ENCODE measurements at places on chromosomes 6 and 20.

GRCh38 chr6:170248111-170248805 lies 42.6 kb downstream of the DLL1 start:
- DNase-seq: no peak

DNA sequence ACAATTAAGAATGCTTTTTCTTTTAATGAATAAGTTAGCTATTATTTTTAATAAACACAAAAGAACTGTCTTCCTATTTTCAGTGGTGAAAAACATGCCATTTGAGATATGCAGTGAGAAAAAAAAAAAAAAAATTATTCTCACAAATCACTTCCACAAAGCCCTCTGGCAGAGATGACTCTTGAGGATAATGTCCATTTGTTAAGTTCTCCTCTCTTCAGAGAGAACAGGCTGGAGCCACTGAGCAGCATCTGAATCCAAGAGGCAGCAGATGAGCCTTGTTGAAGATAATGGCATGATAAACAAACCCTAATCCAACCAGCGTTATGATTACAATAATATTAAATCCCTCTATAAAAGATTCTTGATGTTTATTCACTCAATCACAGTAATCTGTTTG lies 105.0 kb downstream of the PTPRK start:
- DNase-seq: no peak

GRCh38 chr20:14853079-14853478 lies 515.7 kb upstream of the FLRT3 start:
- DNase-seq: no peak

GRCh38 chr20:31835977-31836852 lies 9.2 kb downstream of the FOXS1 start:
- no peak for DNase-seq

DNA sequence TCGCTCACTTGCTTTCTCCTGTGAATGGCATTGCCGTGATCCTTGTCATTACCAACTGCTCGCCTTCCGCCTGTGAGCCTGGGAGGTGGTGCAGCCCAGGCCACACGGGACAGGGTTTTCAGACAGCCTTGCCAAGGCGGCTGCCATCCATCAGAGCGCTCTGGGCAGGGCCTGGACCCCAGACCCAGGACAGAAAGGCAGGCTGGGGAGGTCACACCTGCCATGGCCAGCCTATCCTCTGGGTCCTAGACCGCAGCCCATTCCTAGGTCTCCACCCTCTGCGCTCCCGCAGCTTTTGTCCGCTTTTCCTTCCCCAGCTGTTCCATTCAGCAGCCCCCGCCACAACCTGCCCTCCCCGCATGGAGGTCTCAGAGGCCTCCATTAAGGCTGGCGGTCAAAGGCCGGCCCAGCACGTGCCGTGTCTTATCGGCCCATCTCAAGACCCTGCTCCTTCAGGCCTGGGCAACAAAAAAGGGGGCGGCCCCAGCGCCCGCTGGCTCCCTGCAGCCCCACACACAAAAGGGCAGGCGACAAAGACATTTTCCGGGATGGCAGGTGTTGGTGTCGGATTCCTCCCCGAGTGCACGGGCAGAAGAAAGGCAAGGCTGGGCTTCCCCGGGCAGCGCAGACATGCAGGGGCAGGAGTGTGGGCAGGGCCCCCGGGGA lies 28.1 kb downstream of the INSM1 start:
- DNase-seq: no peak

GRCh38 chr20:64044484-64045247 lies 4.8 kb downstream of the SOX18 start:
- DNase-seq: no peak

- no peak for DNase-seq
Observed at GRCh38 chr6:167669870-167670802, 156.6 kb upstream of the AFDN start.

GRCh38 chr6:33985313-33985751 lies 160.6 kb downstream of the GRM4 start:
- DNase-seq: no peak

- no peak for DNase-seq
Observed at GRCh38 chr6:39274903-39275302, 39.3 kb downstream of the KCNK17 start.

DNA sequence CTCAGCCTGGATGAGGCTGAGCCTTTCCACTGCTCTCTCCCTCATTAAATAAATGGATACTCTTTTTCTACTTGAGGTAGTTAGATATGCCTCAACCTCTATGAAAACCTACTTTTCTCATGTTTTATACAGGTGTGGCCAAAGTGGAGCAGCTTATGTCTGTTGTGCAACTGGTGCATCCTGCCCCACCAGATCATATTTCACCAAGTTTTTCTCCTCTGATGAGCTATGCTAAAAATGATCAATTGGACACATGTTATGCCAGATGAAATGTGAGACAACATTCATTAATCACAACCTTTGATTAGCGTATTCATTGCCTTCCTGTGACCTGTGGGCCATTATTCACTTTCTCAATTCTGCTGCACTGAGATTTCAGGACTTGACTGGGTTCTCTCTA lies 106.9 kb upstream of the NEDD9 start:
- DNase-seq: no peak

GRCh38 chr6:14505401-14505800 lies 387.8 kb downstream of the CD83 start:
- DNase-seq: no peak

GRCh38 chr6:10861086-10861485 lies 20.8 kb downstream of the GCM2 start:
- DNase-seq: no peak

- no peak for DNase-seq
Observed at GRCh38 chr6:7166410-7167293, 58.9 kb downstream of the RREB1 start.

DNA sequence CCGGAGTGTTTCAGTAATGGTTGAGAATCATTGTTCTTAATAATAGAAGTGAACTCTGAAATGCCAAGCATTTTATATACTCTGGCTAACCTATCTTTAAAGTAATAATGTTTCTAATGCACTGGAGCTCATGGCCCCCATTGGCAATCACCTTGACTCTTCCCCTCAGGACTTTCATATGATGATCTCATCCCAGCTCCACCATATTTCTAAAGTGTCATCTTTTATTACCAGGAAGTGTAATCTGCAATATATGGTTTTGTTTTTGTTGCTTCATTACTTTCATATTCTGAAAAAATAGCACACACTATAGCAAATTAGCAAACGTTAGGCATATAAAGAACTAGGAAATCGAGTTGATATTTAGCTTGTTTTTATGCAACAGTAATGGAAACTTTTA lies 60.3 kb downstream of the TULP4 start:
- DNase-seq: no peak

Data from stimulated activated CD4-positive, alpha-beta T cell treated with anti-CD3 and anti-CD28 coated beads, Interleukin-2, amount 100 ng/mL, for 4 hours (primary cell).